ENCODE measurements at places on chromosomes 2 and 18. TPM values are rescaled to one million over a fixed set of nuclear protein-coding genes. Genes with fewer than 3 reads are reported as not detected.

GRCh38 chr2:8996006-8996405, 7.5 kb downstream of the MBOAT2 start:
- no peak for DNase-seq
- H3K27me3 ChIP-seq = no peaks in the 10 kb centered on the region
- no peak overlapping the region for H3K27ac ChIP-seq
- H3K36me3 ChIP-seq = no peaks in the 10 kb centered on the region
- no peaks in the 10 kb centered on the region for H3K4me1 ChIP-seq

GRCh38 chr2:8589721-8590120, 92.1 kb upstream of the ID2 start:
- H3K4me3 ChIP-seq = no peak overlapping the region
- no peaks in the 10 kb centered on the region for H3K27me3 ChIP-seq
- no peak overlapping the region for H3K27ac ChIP-seq
- peaks cover under 1% of the 10 kb centered on the region for H3K4me1 ChIP-seq

GRCh38 chr18:42706029-42706608, 409.4 kb downstream of the RIT2 start:
- H3K4me1 ChIP-seq = no peaks in the 10 kb centered on the region
- H3K27me3 ChIP-seq = no peaks in the 10 kb centered on the region
- no peaks in the 10 kb centered on the region for H3K36me3 ChIP-seq
- H3K4me3 ChIP-seq = no peak overlapping the region
- H3K27ac ChIP-seq = peak overlapping the region; percentile 56

- H3K36me3 ChIP-seq = no peaks in the 10 kb centered on the region
- no peaks in the 10 kb centered on the region for H3K4me1 ChIP-seq
- no peak overlapping the region for H3K27ac ChIP-seq
- no peak for DNase-seq
- no peaks in the 10 kb centered on the region for H3K27me3 ChIP-seq
- no peak overlapping the region for H3K4me3 ChIP-seq
Measured at GRCh38 chr2:58918141-58918540, 677.0 kb upstream of the FANCL start.

ACADL gene
- 2.1 TPM for total RNA-seq

CYP27A1 gene
- total RNA-seq = 34.5 TPM

- no peaks in the 10 kb centered on the region for H3K4me1 ChIP-seq
- H3K36me3 ChIP-seq = no peaks in the 10 kb centered on the region
- DNase-seq = no peak
- H3K27ac ChIP-seq = no peak overlapping the region
Measured at GRCh38 chr2:48292393-48292792, 237.6 kb upstream of the STON1 start.

NOSTRIN gene
- total RNA-seq = 19.1 TPM

NCKAP5 gene
- total RNA-seq = 4.7 TPM

DNA sequence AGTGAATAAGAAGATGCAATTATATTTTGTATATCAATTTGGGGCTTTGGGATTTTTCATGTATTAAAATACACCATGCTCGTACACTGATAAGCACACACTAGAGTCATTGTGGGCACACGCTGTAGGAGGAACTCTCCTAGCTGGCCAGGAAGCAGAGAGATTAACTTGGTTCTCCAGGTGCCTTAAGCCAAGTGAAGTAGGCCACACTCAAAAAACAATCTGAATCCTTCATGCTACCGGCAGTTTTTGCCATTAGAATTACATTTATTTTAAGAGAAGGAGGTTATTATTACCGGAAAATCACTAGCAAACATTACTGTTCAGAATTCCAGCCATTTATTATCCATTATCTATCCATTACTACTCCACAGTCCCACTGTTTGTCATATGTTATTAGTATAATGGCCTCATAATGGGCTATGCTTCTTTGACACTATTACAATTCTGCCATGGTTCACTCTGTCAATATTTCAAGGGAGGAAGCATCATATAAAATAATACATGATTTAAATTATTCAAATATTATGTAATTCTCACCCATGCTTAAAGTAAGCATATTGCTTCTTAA, 214.4 kb downstream of the L3MBTL4 start:
- no peak for DNase-seq
- H3K4me1 ChIP-seq = no peaks in the 10 kb centered on the region
- H3K4me3 ChIP-seq = no peak overlapping the region
- no peak overlapping the region for H3K27ac ChIP-seq

PCARE gene
- 2.2 TPM for total RNA-seq

DNA sequence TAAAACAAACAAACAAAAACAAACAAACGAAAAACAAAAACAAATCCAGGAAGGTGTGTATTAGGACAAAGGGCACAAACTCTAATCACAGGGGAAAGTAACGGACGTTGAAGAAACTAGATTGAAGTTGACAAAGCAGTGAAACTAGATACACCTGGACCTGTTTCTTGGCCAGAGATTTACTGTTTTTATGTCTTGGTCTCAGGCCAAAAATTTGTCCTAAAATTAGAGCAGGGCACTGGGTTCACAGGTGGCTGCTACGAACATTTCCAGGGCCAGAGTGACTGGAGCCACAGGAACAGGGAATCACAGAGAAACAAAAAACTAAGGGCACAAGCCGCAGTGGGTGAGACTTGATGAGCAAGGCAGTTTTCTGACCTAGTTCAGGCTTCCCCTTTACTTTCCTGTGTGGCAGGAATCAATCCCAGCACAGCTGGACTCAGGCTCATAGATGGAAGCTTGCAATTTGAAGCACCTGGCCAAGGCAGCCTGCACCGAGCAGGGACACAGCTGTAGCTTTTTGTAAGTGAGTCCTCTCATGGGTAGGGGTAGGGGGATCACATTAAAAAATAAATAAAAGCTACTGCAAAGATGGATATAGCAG, 329.4 kb downstream of the DLGAP1 start:
- no peaks in the 10 kb centered on the region for H3K27me3 ChIP-seq
- H3K27ac ChIP-seq = no peak overlapping the region
- peaks cover 8% of the 10 kb centered on the region for H3K4me1 ChIP-seq

C2orf15 gene
- total RNA-seq = 10.0 TPM

STAT1 gene
- 124 TPM for total RNA-seq

GRCh38 chr2:7709907-7710306, 792.7 kb downstream of the RNF144A start:
- no peaks in the 10 kb centered on the region for H3K27me3 ChIP-seq
- no peaks in the 10 kb centered on the region for H3K4me1 ChIP-seq
- no peaks in the 10 kb centered on the region for H3K36me3 ChIP-seq
- no peak overlapping the region for H3K4me3 ChIP-seq
- H3K27ac ChIP-seq = no peak overlapping the region
- no peak for DNase-seq

KLHL41 gene
- total RNA-seq = 2.0 TPM

DNA sequence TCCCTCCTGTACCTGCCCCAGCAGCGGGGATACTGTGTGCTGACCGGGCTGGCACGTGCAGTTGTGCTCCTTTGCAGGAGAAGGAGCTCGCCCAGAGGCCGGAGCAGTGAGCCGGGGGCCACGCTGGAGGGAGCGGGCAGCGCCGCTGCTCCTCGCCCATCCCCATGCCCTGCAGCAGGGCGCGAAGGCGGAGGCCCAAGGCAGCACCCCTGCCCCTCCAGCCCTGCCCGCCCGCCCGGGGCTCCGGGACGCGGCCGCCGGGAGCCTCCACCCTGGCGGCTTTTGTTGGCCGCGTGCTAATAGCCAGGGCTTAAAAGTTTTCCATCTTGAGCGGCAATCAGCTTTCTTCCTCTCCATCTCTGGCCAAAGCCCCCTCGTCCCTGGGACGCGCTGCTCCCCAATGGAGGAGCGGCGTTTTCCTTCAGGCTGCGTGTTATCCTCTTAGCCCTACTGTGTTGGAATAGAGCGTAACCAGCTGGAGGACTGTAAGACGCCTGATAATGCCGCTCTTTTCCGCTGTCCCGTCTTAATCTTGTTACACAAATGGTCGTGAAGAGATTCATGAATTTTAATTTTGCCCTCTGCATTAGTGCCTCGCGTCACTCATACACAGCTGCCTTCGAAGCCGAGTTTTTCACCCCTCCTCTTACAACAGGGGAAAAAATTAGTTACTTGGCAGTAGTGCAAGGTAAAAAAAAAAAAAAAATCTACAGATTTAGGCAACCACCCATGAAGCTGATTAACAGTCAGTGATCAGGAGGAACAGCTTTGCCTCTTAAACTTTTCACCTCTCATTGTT, 172.9 kb upstream of the SIX3 start:
- H3K4me1 ChIP-seq = peaks cover 8% of the 10 kb centered on the region
- no peak overlapping the region for H3K4me3 ChIP-seq
- no peak for DNase-seq
- no peaks in the 10 kb centered on the region for H3K36me3 ChIP-seq
- no peak overlapping the region for H3K27ac ChIP-seq

- no peaks in the 10 kb centered on the region for H3K36me3 ChIP-seq
- H3K27me3 ChIP-seq = no peaks in the 10 kb centered on the region
- DNase-seq = no peak
- H3K27ac ChIP-seq = no peak overlapping the region
- H3K4me3 ChIP-seq = no peak overlapping the region
Measured at GRCh38 chr2:104788742-104789455, 65.0 kb upstream of the POU3F3 start.

ST6GAL2 gene
- 14.4 TPM for total RNA-seq

DNA sequence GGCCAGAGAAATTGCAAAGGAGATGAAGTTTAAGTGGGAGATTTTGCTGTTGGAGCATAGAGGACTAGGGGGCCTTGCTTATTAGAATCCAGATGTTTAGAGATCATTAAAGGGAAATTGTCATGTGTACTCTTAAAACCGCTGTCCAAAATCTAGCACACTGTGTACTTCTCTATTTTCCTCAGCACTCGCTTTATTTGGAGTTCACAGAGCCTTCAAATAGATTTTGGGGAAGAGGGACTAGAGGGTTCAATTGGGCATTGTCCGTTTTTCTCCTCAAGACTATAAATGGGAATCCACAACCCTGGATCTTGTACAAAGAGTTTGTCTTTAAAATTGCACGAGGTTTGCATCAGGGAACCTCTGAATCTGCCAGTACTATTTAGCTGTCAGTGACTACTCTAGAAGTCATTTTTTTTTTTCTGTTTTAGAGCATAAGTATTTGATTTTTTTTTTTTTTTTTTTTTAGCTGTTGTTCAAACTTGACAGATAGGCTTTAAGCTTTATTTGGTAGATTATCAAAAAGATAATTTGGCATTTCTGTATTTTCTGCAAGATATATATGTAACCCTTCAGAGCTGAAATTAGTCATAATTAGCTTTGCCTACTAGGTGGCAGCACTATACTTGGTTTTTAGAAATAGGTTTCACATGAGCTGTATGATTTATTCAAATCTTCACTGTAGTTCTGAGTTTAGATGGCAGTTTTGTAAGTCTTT, 14.2 kb downstream of the PMS1 start:
- peak; percentile 23 for DNase-seq
- H3K27me3 ChIP-seq = no peaks in the 10 kb centered on the region
- no peaks in the 10 kb centered on the region for H3K36me3 ChIP-seq
- H3K4me3 ChIP-seq = no peak overlapping the region
- H3K4me1 ChIP-seq = no peaks in the 10 kb centered on the region

CACNB4 gene
- 4.0 TPM for total RNA-seq

- H3K4me1 ChIP-seq = peaks cover 12% of the 10 kb centered on the region
- H3K27ac ChIP-seq = no peak overlapping the region
- no peak for DNase-seq
- H3K36me3 ChIP-seq = no peaks in the 10 kb centered on the region
- H3K27me3 ChIP-seq = no peaks in the 10 kb centered on the region
- H3K4me3 ChIP-seq = no peak overlapping the region
Measured at GRCh38 chr2:113981404-113982134, 91.7 kb downstream of the ACTR3 start.

- no peaks in the 10 kb centered on the region for H3K4me1 ChIP-seq
- no peak for DNase-seq
- H3K36me3 ChIP-seq = no peaks in the 10 kb centered on the region
- no peak overlapping the region for H3K4me3 ChIP-seq
- no peaks in the 10 kb centered on the region for H3K27me3 ChIP-seq
Measured at GRCh38 chr2:6410313-6410712, 455.4 kb downstream of the CMPK2 start.

GRCh38 chr2:63029058-63029457, 21.6 kb upstream of the OTX1 start:
- H3K36me3 ChIP-seq = no peaks in the 10 kb centered on the region
- no peaks in the 10 kb centered on the region for H3K27me3 ChIP-seq
- H3K27ac ChIP-seq = no peak overlapping the region
- no peaks in the 10 kb centered on the region for H3K4me1 ChIP-seq
- H3K4me3 ChIP-seq = no peak overlapping the region

POLR1A gene
- 19.0 TPM for total RNA-seq

DNA sequence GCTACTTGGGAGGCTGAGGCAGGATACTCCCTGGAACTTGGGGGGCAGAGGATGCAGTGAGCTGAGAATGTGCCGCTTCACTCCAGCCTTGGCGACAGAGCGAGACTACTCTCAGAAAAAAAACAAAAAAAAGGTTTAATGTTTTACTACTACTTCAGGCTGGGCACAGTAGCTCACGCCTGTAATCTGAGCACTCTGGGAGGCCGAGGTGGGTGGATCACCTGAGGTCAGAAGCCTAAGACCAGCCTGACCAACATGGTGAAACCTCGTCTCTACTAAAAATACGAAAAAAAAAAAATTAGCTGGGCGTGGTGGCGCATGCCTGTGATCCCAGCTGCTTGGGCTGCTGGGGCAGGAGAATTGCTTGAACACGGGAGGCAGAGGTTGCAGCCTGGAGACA, 75.7 kb upstream of the ATIC start:
- H3K27ac ChIP-seq = no peak overlapping the region
- H3K27me3 ChIP-seq = no peaks in the 10 kb centered on the region
- no peaks in the 10 kb centered on the region for H3K36me3 ChIP-seq
- H3K4me3 ChIP-seq = no peak overlapping the region

DNA sequence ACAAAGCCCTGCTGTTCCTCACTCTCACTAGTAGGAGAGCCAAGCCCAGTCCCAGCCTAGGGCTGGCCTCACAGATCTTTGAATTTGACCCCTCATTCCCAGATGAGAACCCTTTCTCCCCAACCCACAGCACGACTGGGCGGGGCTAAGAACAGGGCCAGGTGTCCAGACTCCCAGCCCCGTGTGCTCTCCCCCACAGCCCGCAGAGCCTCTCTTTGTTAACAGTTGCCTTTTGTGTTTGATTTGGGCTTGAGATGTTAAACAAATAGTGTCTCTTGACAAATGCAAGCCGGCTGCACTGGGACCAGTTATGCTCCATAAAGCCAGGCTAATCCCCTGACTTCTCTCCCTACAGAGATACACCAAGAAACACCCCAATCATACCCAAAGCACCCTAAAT, 4.7 kb upstream of the KCNK3 start:
- H3K4me3 ChIP-seq = no peak overlapping the region
- peak; percentile 24 for DNase-seq
- H3K4me1 ChIP-seq = peaks cover 28% of the 10 kb centered on the region
- H3K27me3 ChIP-seq = peaks cover 7% of the 10 kb centered on the region
- H3K27ac ChIP-seq = no peak overlapping the region
- no peaks in the 10 kb centered on the region for H3K36me3 ChIP-seq

- peak; percentile 15 for DNase-seq
- peaks cover 95% of the 10 kb centered on the region for H3K27me3 ChIP-seq
- H3K36me3 ChIP-seq = no peaks in the 10 kb centered on the region
- peaks cover 44% of the 10 kb centered on the region for H3K4me1 ChIP-seq
- no peak overlapping the region for H3K27ac ChIP-seq
Measured at GRCh38 chr2:63049211-63049969, 1.2 kb upstream of the OTX1 start.

DNPEP gene
- 72.0 TPM for total RNA-seq

All from hepatocyte (in vitro differentiated cells).